ENCODE measurements at places on chromosomes 3 and 15.

DNA sequence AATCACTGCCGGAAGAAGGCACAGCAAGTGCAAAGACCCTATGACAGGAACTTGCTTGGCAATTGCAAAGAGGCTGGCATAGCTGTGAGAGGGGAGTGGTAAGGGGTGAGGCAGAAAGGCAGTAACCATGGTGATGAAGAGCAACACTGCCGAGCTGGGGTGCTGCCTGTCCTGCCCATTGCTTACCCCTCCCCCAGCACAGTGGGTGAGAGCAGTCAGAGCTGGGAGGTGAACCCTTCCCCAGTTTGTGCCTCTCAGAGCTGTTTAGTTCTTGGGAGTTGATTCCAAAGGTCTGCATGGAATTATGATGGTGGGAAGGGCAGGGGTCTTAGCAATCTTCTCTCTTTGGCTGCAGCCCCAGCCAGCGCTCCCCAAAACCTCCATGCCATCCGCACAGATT lies 8.8 kb downstream of the TYRO3 start:
- DNase-seq, result no peak

DNA sequence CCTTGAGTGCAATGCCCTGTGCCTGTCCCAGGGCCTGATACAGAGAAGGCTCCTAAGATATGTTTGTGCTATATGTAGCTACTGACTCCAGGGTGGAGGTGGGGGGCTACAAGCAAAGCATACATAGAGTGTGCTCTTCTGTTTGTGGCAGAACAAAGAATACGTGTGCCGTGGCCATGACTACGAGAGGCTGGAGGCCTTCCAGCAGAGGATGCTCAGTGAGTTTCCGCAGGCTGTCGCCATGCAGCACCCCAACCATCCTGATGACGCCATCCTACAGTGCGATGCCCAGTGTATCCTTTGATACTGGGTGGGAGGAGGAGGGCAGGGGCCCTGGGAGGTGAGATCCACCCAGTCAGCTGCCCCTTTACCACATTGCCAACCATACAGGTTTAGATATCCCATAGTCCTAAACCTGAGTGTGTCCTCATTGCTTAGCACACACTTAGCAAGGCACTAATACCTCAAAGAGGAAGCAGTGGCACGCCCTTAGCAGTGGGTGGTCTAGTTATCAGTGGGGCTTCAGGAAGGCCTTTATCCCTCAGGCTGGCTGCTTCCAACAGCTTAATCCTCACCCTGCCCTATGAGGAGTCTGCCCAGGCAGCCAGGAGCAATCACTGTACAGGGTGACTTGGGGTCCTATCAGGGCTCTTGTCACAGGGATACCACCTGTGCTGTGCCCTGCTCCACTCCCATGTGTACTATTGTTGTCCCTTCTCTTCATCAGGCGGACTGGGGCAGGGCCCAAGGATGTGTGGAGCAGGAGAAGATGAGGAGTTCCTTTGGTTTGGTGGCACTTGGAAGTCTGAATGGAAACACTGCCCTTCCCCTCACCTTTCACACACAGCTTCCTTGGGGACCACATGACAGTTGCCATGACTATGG lies 30.1 kb upstream of the MANF start:
- no peak for DNase-seq

- no peak for DNase-seq
These were observed 122.8 kb upstream of the GALNT15 start for GRCh38 chr3:16051691-16052090.

GRCh38 chr3:62882676-62883200 lies 7.5 kb upstream of the CADPS start:
- DNase-seq, result no peak

DNA sequence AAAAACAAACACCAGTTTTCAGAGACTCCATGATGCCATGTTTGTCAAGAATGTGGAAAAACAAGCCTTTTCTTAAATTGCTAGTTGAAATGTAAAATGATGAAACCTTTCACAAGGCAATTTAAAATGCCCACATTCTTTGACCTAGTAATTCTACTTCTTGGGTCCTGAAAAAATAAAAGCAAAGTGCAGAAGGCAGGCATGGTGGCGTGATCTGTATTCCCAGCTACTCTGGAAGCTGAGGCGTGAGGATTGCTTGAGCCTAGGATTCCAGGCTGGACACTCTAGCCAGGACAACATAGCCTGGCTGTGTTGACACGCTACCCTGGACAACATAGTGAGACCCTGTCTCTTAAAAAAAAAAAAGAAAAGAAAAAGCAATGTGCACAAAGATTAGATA lies 4.3 kb upstream of the MORF4L1 start:
- no peak for DNase-seq

DNA sequence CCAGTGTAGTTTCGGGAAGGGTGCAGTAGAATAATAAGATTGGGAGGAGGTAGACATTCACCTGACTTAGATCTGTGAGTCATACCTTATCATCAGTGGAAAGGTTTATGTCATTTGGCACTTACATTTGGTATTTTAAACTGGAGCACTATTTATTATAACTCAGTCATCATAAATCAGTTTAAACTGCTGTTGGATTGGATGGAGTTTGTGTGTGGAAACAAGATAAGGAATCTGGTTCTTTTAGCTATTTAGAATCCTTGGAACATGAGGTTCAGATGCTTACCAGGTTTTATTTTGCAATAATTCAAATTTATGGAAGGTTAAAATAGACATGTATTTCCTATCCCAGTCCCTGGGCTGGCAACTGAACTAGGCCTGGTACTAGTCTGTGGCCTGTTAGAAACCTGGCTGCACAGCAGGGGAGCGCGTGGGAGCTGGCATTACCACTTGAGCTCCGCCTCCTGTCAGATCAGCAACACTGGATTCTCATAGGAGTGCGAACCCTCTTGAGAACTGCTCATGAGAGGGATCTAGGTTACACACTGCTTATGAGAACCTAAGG lies 34.5 kb downstream of the ZFAND6 start:
- no peak for DNase-seq

DNA sequence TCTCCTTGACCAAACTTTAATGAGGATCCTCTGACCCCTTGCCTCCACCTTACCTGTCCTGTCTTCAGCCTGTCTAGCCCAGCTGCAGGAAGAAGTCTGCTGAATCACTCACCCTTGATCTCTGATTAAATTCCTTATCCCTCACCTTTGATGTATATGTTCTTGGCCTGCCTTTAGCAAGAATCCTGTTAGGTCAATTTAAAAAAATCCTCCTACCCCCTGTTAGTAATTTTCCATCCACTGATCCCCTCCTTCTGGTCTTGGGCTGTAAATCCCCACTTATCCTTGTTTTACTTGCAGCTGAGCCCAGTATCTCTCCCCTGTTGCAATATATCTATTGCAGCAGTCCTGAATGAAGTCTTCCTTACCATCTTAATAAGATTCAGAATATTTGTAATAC lies 39.0 kb downstream of the MYH15 start:
- DNase-seq, result no peak

- DNase-seq, result no peak
These were observed at the start of gene HAPLN3 for GRCh38 chr15:88894819-88895767. HAPLN3 (minus strand) TSS chr15:88895544; CDS start chr15:88887298, 8,246 bp downstream.

DNA sequence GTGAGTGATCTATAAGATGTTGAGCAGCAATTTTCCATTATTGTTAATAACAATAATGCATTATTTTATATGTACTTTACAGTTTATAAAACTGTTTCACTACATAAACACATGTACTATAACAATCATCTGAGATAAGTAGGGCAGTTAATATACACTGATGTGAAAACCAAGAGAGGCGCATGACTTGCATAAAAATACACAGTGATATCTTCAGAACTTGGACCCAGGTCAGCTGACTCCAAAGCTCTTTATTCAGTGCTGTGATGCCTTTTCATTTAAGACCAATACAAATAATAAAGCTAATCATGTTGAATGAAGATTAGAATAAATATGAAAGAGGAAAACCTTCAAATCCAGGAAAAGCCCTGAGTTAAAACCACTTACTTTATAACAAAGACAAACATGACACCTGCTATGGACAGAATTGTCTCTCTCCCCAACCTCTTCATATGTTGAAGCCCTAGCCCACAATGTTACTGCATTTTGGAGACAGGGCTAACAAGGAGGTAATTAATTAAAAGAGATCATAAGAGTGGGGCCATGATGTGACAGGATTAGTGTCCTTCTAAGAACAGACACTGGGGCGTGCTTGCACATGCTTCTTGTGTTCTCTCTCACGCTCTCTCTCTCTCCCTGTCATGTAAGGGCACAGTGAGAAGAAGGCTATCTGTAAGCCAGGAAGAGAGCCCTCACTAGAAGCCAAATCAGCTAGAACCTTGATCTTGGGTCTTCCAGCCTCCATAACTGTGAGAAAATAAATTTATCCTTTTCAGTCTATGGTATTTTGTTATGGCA lies 55.8 kb upstream of the TSPAN3 start:
- no peak for DNase-seq

GRCh38 chr3:48938156-48938555 lies 19.5 kb downstream of the ARIH2 start:
- no peak for DNase-seq

DNA sequence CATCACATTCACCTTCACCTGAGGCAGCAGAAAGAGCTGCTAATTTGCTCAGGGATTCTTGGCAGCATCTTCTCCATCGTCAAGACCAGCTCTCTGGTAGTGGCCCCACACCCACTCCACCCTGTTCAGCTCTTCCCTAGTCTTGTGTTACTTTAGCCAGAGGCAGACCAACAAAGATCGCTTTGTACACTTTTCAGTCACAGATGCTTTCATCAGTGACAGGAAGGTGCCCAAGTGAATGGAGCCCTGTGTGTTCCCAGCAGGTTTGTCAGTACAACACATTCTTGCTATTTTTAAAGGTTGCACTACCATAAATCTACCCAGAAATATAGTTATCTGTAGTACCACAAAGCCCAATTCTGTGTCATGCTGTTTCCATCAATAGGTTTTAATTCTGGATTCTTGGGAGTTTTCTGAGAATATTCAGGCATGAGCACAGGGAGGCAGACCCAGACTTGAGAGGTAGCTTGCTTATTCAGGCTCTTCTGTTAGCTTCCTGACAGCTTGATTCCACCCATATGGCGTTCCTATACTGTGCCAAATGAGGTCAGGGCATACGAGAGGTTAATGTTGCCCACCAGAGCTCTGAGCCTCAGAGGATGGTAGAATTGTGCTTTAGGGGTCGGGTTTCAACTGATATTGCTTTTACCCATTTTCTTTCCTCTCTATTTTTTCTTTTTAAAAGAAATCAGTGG lies 109.8 kb upstream of the MANF start:
- no peak for DNase-seq

DNA sequence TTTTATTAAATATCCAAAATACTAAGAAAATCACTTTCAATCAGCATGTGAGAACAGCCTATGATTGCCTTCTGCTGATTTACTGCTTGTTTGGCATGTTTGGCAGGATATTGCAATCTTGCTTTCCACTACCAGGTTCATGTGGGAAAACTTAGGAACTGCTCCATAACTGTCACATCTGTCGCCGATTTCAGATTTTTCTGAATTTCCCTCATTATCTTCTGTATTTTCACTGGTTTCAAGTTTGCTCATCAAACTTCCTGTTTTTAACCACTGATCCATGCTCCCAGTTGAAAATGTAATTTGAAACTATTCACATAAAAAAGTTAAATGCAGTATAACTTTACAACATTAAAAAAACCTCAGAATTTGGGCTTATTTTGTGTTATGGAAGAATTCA lies 93.0 kb downstream of the NFKBIZ start:
- DNase-seq, result no peak

GRCh38 chr3:64985072-64985471 lies 297.3 kb upstream of the ADAMTS9 start:
- DNase-seq, result no peak

DNA sequence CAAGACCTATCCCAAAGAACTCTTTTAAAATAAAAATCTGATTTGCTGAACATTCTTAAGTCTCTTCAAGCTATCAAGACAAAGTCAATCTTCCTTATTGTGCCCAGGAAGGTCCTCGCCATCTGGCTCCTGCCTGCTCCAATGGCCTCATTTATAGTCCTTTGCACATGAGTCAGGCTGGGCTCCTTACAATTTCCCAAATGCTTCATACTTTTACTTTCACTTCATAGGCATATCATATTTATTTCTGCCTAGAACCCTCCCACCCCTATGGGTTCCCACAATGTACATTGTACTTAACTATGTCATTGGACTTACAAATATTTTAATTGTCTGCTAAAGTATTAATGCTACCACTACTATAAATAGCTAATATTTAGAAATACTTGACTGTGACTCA lies 9.1 kb downstream of the THRB start:
- DNase-seq, result no peak

GRCh38 chr15:80822676-80823075 lies 43.5 kb downstream of the CEMIP start:
- no peak for DNase-seq

DNA sequence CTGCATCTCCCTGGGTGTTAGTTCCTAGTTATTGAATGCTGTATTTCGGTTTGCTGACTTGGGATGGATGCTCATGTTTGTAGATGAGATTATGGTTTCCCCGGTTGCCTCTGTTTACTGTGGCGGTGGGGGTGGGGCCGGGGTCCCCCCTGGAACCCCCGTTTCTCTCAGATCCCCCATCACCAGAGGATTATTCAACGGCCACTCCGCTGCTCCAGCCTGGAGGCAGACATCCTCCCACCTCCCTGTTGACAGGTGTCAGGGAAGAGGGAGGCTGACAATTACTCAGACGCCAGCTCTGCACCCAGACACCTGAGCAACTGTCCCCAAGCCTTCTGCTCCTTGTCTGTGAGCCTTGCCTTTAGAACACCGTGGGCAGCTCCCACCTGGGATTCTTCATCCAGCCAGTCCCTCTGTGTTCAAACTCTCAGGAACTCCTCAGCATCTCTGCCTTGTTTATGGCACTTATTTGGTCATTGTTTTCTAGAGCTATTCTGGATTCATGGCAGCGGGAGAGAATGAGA lies 95.9 kb upstream of the PRR20G start:
- DNase-seq, result no peak

GRCh38 chr3:76495216-76495615 lies 544.7 kb upstream of the ROBO2 start:
- no peak for DNase-seq

DNA sequence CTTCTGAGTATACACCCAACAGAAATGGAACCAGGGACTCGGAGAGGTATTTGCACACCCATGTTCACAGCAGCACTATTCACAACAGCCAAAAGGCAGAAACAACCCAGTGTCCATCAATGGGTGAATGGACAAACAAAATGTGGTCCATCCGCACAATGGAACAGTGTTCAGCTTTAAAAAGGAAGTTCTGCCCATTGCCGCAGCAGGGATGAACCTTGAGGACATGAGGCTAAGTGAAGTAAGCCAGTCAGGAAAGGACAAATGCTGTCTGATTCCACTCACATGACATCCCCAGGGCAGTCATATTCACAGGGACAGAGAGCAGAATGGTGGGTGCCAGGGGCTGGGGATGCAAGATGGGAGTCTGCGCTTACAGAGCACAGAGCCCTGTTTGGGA lies 7.5 kb downstream of the IQSEC1 start:
- DNase-seq, result no peak

GRCh38 chr15:88982304-88982945 lies 69.2 kb upstream of the MFGE8 start:
- DNase-seq, result peak; percentile 40

DNA sequence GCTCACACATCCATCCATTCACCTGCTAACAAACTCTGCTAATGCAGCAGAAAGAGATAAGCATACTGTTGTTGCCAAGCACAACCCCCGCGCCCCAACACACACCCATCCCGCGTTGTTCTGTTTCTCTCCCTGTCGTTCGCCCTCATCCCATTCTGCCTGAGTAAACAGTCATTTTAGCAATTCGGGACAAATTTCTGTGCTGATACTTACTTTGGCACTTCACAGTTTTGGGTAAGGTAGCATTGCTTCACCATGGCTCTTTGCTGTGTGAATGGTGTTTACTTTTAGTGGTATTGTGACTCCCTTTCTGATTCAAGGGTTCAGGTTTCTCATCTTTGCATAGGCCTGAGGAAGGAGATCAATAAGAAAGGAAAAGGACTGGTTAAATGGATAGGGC lies 149.7 kb downstream of the AKAP13 start:
- DNase-seq, result no peak

Measured in thoracic aorta (tissue), 2 donors.